ENCODE measurements at places on chromosomes 1 and 21.

DNA sequence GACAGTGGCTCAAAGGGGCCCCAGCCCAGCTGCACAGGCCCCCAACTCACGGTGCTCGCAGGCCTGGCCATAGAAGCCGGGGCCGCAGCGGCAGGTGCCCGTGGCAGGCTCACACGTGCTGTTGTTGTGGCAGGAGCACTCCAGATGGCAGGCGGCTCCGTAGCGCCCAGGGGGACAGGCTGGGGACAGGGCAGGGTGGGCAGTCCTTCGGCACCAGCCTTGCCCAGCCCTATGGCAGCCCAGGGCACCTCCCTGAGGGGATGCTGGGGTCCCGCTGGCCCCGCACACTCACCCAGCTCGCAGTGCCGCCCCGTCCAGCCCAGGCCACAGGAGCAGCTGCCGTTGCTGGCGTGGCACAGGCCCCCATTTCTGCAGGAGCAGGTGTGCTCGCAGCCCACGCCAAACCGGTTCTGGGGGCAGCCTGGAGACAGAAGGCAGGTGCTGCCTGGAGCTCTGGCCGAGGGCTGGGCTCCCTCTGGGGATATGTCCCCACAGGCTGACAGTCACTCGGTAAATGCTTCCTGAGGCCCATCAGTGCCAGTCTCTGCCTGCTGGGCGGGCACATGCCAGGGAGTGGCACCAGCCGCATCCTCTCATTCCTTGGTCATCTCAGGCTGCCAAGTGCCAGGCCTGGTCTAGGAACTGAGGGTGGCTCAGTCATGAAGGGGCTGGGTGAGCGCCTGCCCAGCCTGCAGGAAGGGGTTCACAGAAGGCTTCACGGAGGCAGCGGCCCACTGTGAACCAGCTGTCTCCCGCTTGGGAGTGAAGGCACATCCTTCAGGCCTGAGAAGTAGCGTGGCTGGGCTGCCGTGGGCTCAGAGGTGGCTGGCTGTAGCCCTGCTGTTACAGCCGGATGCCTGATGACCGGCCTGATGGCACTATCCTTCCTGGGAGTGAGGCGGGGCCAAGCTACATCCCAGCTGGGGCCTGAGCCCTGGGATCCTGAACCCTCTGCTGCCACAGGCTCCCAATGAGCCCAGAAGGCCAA lies 40.1 kb downstream of the ARHGEF16 start:
- DNase-seq: no peak

DNA sequence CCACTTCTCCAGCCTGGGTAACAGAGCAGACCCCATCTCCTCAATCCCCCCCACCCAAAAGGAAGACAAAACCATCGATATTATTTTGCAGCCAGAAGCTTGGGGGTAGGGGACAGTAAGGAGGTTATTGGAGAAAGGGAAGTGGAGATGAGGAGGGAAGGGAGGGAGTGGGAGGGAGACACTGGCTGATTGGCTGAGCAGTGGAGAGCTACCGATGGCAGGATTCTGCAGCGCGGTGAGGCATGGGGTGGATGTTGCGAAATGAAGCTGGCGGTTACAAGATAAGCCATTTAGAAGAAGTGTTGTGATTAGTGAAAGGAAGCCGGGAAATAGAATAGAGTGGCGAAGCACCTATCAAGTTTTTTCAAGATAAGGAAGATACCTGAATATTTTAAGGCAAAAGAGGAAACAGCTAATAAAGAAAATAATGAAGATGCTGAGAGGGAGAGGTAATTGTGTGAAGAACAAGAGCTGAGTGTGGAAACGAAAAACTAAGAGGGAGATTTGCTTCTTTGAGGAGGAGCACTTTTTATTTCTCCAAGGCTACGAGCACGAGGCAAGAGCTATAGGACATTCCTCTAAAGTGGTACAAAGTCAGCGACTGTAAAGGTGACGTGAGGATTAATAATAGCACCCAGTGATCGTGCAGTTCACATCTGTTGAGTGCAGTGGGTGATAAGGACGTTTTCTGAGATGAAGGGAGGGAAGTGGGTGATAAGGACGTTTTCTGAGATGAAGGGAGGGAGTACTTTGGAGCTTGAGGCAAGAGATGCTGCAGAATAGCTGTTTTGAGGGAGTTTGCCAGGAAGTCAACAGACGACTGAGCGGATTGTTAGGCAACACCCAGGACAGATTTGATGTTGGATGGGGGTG lies 103.2 kb upstream of the KIF26B start:
- DNase-seq: peak; percentile 92

DNA sequence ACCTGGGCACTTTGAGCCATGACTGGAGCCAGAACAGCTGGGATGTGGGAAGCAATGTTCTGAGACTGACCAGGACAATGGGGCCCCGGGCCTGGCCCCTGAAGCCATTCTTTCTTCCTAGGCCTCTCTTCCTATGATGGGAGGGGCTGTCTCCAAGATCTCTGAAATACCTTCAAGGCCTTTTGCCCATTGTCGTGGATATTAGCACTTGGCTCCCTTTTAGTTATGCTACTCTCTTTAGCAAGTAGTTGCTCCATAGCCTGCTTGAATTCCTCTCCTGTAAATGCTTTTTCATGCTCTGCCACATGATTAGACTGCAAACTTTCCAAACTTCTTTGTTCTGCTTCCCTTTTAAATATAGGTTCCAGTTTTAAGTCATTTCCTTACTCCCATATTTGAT lies 262.9 kb upstream of the CACYBP start:
- no peak for DNase-seq

GRCh38 chr1:24413350-24414163 lies at the start of gene STPG1:
Gene STPG1 (minus strand): TSS chr1:24413782. CDS start chr1:24401388, 12,394 bp downstream.
- DNase-seq: peak; percentile 93

DNA sequence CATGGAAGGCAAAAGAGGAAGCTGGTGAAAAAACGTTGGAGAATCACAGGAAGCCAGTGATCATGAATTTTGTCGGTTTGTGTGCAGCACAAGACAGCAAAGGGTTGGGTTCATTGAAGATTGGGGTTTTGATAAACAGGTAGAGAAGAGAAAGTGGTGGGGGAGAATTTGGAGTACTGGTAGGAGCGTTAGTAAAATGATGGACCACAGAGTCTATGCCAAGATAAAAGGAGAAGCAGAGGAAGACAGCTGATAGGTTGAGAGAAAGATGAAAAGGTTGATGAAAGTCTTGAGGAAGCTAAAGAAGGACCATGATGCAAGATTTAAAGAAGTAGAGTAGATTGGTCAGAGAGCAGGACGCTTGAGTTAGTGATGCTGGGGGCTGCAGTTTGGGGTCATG lies 156.8 kb upstream of the POU3F1 start:
- DNase-seq: peak; percentile 27

GRCh38 chr1:181044449-181044966 lies 10.7 kb downstream of the MR1 start:
- DNase-seq: no peak

DNA sequence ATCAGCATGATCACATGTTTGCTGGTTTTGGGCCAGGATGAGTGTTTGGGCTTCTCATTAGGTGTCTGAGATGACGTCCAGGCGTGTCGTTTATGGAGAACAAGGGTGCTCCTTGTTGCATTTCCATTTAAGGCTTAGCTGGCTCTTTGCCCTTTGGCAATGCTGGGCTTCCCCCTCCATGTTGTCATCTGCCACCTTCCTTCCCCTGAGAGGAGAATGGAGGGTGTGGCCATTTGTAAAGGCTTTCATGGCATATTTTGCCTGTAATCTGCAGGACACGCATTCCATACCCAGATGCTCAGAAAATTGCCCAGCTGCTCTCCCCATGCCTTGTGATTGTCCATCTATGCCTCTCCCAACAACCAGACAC lies 27.7 kb downstream of the PKP1 start:
- no peak for DNase-seq

GRCh38 chr1:46719689-46720088 lies 775 bp upstream of the EFCAB14 start:
- peak; percentile 25 for DNase-seq

GRCh38 chr1:225366552-225366951 lies 61.3 kb downstream of the LBR start:
- DNase-seq: no peak

- no peak for DNase-seq
Observed at GRCh38 chr1:172450524-172450885, 6.6 kb upstream of the PIGC start.
